ENCODE measurements at places on chromosomes 7 and 10. TPM values are rescaled to one million over a fixed set of nuclear protein-coding genes. Genes with fewer than 3 reads are reported as not detected.

The AS3MT gene
- 7.5 TPM for total RNA-seq

DNA sequence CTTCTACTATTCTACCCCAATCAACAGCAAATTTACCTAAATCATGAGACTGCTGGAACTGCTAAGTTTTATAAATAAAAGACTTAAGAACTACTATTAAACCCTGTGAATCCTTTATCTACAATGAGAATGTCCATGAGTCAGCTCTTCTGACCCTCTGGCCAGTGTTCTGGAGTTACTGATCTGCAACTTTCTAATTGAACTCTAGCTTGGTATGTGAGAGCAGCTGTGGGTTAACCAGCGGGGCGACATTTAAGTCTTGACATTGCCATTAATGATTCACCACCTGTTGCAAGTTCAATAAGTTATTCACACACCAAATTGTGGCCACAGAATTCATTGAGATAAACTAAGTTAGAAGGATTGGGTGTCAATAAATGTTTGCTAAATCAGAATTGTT is 359.8 kb downstream of the PCDH15 start:
- DNase-seq, result no peak

The CFAP69 gene
- 1.7 TPM for total RNA-seq

The SEMA3D gene
- 0.25 TPM for total RNA-seq

DNA sequence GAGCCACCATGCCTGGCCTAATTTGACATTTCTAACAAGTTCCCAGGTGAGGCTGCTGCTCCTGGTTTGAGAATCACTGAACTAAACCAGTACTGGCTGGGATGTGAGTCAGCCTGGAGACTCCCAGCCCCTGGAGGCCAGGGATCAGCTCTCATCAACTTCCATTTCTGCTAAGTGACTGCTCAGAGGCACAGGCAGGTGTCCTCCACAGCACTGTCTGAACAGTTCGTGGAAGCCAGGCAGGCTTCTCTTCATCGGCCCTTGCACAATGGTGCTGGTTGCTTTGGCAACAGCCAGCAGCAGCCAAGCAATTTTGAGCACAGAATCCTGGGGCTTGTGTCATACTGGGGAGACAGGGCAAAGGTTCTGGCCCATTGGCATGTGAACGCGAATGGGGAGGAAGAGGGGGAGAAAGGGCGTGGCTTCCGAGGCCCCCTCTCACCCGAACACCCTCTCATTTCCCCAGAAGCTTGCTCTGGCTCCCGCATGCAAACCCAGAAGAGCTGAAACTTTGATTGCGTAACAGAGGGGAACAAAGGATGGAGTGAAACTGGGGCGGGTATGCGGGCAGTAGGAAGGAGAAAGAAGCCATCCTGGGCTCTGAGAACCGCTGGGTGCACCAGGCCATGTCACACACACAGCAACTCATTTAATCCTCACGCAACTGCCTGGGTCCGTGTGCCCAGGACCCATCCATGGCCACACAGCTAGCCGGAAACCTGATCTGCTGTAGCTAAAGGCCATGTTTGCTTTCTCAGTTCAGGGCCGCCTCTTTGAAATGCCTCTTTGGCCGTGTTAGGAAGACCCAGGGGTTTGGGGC is 9.0 kb upstream of the POR start:
- DNase-seq, result peak; percentile 96

The RTKN2 gene
- total RNA-seq, result 0.05 TPM

DNA sequence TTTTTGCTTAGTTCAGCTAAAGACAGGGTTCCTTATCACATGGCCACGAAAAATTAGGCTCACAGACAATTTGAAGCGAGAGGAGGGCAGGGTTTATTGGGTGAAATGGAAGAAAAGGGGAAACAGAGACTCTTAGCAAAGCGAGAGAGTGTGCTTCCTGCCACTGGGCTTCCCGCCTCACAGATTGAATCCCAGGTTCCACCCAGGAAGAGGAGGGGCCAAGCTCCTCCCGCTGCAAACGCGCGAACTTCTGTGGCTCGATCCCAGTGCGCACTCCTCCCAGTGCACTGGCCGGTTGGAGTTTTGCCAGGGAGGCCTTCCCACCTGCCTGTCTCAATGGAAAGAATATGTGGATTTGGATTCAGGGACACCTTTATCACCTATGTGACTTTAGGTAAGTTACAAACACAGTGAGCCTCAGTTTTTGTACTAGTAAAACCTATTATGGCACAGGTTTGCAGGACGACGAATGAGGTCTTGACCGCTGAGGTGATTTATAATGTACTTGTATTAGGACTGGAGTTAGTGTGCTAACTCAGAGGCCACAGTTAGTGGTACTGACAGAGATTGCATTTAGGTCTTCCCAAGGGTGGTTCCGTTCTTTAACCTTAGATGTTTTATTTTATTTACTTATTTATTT is 48.5 kb upstream of the SP8 start:
- DNase-seq, result no peak

DNA sequence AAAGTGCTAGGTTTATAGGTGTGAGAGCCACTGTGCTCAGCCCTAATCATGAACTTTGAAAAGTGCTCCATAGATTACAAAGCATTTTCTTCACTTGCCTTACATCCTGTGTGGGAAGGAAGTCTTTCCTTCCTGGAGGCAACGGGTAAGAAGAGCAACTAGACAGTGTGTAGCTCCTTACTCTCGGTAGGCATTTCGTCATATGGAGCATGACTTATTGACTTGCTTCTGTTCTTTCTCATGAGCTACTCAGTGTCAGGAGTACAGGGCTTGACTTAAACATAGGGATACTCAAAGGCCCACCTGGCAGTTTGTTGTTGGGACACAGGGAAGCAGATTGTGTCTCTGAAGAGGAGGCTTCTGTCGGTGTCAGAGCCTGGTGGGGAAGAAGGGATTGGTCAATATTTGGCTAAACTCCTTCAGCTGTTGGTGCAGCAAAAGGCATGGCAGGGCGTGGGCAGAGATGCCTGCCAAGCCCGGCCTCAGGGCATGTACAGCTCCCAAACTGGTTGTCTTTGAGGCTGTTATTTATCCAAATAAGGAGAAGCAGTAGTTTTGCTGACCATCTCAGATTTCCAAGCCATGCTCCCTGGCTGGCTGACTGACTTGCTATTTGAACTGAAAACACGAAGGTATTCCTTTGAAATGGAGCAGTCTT is 248.9 kb downstream of the KIAA1217 start:
- no peak for DNase-seq

DNA sequence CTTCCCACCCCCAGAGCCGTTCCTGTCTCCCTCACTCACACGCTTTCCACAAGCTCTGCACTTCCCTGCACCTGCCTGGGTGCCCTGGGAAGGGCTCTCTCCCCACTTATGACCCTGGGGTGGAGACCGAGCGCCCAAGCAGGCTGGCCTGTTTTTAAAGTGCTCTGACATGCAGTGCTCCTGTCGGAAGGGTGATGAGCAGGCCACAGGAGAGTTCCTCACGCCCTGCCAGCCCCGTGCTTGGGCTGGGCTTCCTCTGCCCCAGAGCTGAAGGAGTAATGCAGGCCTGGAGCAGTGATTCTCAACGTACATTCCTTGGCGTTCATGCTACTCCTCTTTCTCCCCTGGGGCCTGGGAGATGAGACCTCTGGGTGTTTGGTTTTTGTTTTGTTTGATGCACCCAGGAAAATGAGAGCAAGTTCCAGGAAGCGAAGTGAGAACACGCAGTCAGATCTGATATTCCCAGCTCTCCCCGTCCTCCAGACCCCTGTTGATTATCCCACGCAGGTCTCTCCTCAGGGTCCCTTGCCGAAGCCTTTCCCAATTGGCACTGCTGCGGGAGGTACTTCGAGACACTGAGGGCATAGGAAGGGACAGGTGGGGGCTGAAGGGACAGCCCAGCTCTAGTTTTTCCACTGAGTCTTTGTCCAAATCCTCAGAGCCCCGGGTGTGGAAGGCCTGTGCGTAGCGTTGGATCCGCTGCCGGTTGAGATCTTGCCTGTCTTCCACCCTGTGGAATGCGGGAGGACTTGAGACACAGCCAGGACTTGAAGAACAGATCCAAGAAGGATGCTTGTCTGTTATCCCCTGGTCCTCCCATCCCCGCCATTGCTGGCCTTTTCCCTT is 14.1 kb downstream of the TRPV6 start:
- DNase-seq, result peak; percentile 23

DNA sequence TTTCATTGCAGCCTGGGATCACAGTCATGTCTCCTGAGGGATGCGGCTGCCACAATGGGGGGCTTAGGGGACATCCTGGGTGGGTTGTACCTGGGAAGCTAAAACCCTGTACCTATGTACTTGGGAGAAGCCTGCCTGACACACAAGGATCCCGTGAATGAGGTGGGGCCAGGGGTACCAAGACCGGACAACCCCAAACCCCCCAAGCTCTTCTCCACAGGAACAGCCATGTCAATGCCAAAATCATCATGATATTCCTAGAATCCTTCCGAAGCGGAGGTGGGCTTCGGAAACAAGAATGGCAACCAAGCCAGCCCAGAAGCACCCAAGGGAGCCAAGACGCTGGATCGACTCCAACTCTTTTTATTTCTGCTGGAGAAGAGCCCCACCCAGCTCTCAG is 260.3 kb upstream of the TCERG1L start:
- DNase-seq, result peak; percentile 12

- DNase-seq, result no peak
Measured at GRCh38 chr7:158910254-158911053, 54.1 kb downstream of the DYNC2I1 start.

DNA sequence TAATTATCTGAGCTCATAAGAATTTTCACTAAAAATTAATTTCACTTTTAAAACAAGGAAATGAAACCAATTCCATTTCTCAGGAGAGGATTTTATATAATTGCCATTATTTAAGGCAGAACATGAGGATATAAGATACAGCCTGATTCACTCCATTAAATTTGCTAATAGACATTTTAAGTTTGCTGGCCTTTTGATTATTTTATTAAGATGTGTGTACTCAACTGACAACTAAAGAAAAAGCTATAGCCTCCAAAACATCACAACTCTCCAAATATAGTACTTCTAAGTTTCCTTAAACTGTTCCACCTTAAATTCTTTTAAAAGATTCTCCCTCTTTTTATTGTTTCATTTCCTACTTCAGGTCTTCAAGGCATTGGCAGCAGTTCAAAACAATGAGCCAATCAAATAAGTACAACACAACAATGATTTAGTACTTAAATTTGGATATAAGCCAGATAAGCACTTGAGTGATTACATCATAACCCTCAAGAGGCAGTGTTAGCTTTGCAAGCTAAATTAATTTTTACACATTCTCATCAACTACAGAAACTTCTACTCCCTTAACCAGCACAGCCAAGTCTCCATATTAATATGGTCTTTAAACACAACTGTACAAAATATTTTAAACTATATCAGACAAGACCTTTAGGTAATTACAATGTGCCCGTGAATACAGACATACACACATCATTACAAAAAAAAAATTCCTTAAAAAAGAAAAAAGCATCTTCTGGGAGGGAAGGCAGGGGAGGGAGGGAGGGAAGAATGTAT is 121.8 kb downstream of the KMT2C start:
- no peak for DNase-seq

- no peak for DNase-seq
Measured at GRCh38 chr10:121276822-121277221, 321.4 kb downstream of the FGFR2 start.

DNA sequence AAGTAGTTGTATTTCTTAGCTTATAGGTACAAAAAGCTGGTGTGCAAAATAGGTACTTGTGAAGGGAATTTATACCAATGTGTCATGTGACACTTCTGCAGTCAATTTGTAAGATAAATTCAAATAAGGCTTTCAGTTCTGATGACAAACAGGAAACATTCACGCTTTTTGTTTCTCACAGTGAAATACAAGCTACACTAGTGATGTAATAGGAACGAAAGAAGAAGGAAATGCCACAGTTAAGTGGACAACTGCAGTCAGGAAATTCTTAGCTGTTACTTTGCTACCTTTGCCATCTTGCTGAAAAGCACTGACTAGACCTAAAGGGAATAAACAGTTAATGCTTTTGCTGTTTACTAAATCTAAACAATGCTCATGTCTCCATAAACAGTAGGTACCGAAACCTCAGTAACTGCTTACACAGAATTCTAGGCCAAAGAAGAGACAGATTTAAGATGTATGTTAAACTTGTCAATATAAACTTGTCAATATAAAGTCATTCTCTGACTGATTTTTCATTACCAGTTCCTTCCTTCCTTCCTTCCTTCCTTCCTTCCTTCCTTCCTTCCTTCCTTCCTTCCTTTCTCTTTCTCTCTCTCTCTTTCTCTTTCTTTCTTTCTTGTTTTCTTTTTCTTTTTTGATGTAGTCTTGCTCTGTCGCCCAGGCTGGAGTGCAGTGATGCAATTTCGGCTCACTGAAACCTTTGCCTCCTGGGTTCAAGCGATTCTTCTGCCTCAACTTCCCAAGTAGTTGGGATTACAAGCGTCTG is 10.1 kb downstream of the OTUD1 start:
- DNase-seq, result no peak

DNA sequence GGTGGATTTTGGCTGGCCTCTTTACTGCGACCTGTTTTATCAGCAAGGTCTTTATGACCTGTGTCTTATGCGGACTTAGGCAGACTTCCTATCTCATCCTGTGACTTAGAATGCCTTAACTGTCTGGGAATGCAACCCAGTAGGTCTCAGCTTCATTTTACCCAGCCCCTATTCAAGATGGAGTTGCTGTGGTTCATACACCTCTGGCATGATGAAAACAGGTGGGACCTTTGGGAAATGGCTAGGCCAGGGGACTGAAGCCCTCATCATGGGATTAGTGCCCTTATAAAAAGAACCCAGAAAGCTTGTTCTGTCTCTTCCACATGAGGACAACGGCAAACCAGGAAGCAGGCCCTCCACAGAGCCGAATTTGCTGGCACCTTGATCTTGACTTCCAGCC is 172.1 kb upstream of the MYO3A start:
- DNase-seq, result no peak
